ENCODE measurements at places on chromosomes 3 and 15.

GRCh38 chr3:137360531-137361201 lies 402.9 kb downstream of the IL20RB start:
- DNase-seq = no peak

DNA sequence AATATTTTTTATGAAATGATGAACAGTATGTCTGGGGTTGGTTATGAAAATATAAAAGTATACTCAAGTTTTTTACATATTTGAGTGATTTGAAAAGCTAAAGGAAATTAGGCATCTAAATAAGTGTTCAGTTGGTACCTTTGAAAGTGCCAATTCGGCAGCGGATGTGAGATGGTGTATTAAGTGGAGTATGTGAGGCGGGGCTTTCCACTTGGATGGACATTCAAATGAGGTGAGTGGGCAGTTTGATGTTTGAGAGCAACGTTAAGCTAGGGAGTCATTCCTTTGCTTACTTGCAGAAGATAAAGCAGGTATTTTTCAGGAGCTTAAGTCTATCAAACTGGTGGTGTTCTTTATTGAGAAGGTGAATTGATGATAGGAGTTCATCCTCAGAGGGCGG lies 189.0 kb upstream of the GOLIM4 start:
- no peak for DNase-seq

DNA sequence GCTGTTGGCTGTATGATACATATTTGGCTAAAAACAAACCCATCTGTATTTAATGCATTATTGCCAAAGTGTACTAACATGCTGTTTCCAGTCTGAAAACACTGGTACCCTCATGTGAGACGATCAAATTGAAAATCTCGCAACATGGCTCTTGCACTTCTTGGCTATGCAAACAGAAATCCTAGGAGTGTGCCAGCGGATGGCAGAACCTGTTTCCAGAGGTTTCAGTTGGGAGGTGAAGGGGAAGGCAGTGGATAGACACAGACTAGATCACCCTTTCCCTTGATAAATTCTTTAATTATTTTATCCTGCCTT lies 350.3 kb downstream of the TUSC7 start:
- DNase-seq = no peak

- no peak for DNase-seq
Measured at GRCh38 chr3:139074565-139075115, 29.9 kb upstream of the PRR23C start.

- DNase-seq = no peak
Measured at GRCh38 chr15:84634228-84634837, 19.8 kb downstream of the WDR73 start.

DNA sequence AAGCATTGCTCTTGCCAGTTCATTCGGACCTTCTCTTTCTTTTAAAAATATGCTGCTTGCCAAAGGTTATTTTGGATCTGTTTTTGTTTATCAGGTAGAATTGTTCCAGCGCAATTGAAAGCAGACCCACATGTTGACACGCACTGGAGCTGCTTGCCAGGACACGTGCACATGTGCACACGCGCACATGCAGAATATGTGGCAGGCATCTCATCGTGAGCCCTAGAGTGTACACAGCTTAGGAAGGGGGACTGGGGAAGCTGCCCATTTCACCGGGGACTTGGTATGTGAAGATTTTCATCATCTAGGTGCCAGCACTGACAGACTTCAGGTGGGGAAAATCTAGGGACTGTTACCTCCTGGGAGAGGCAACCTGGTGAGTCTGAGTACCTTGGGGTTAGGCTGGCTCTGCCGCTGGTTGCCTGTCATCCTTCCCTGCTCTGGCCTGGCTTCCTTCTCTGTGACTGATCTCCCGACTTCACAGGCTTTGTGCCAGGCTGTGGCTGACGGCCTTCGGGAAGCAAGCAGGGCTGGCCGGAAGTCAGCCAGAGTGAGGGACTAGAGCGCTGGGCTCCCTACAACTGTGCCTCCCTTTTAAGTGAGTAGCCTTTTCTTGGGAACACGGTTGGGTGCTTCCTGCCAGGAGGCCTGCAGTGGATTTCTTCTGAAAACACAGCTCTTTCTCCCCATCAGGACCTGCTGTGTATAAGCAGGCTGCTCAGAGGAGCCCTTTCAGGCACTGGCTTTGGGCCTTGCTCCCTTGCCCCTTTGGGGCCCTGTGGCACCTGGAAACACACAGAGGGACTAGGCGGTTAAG lies 129.3 kb downstream of the EEFSEC start:
- DNase-seq = no peak

GRCh38 chr3:32498252-32498651 lies 4.4 kb downstream of the CMTM6 start:
- peak; percentile 52 for DNase-seq

- no peak for DNase-seq
Measured at GRCh38 chr3:141285570-141285969, 53.9 kb downstream of the PXYLP1 start.

- no peak for DNase-seq
Measured at GRCh38 chr15:63350178-63350621, 31.4 kb downstream of the CA12 start.
